ENCODE measurements at places on chromosomes 13 and 19.

DNA sequence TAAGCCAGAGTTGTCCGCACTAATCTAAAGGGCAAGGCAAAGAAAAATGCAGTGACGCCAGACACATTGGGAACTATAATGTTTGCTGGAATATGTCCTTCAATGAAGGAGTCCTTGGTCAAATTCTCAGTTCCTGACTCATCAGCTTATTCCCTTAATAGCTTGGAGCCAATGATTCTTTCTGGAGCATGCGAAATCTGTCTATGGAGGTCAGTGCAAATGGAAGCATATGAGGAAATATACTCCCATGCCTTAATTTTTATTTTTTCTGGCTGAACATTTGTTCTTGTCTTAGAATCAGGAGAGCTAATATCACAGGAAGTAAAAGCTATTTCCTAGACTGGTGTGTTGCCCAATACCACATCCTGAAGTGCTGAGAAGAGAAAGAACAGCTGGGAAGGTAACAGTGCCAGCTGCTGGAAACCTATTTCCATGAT is 289.8 kb upstream of the SPRY2 start:
- DNase-seq: no peak

GRCh38 chr13:20702915-20703779 is at the start of gene IL17D:
IL17D (plus strand) TSS chr13:20703699; CDS start chr13:20704002, 303 bp downstream.
- peak; percentile 49 for DNase-seq

DNA sequence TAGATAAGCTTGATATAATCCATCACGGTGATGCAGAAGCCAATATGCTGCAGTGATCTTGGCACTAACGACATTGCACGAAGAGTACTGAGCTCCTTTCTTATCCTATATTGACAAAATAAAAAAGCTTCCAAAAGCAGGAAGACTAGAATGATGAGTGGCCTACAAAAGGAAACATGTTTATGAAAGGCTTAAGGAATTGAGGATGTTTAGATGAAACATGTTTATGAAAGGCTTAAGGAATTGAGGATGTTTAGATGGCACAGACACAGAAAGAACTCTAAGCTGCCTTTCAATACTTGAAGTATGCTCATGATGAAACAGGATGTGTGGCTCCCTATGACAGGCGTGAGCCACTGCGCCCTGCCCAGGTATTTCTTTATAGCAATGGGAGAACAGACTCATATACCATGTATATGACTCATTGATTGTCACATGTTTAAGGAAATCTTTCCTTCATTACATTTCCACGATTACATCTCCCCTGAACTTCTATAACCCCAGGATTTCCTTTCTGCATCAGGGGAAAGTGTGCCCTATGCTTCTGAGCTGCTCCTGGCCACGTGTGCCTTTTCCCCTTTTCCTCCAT is 690.8 kb upstream of the ARGLU1 start:
- DNase-seq: no peak

- no peak for DNase-seq
Observed at GRCh38 chr19:38273499-38273898, 9.1 kb downstream of the SPINT2 start.

DNA sequence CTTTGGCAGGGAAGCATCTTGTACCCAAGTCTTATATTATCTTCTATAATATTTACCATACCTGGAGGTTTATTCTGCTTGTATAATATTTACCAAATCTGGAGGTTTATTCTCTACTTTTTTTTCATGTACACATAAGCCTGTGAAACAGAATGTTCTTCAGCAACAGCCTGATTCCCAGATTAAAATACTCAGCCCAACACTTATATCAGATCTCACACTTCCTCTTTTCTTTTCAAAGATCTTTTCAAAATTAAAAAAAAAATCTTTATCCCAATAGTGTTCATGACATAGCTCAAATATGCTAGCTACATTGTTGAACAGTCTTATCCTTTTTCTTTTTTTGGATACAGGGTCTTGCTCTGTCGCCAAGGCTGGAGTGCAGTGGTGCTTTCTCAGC is 300.7 kb downstream of the LMO7 start:
- no peak for DNase-seq

DNA sequence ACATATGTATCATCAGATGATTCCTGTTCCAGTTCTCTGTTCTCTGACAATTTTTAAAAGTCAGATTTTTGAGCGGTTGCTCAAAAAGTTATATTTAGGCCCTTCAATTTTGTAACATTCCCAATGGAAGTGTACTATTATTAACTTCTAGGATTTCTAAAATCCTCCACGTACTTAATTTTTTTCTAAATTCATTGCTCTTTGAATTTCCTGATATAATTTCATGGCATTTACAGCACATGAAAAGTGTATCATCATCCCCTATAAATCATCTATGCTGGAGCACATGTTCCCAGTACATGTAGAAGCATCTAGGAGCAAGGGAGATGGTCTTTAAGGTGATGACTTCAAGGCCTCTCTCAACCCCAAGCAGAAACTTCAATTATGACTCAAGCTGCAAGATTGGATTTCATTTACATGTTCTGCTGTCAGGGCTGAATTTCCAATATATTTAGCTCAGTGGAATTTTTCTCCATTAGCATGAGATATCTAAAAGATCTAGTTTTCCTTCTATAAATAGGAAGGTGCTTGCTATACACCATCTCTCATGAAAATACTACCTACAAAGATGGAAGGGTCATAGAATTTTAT is 392.8 kb upstream of the MIR17HG start:
- DNase-seq: no peak

- no peak for DNase-seq
Observed at GRCh38 chr13:79673310-79673992, 192.5 kb downstream of the NDFIP2 start.

DNA sequence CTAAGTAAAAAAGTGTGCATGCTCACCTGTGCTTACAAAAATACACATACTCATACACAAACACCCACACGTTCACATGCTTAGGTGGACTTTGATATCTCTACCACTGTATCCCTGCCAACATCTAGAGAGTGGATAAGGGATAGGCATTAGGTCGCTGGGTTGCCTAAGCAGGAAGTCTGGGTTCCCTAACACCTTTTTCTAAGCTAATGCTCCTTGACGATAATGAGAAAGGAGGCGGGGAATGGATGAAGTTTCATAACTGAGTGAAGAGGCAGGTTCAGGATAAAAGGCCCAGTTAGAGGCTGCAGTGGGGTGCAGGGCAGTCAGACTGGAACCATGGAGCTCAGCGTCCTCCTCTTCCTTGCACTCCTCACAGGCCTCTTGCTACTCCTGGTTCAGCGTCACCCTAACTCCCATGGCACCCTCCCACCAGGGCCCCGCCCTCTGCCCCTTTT is 41.9 kb upstream of the CYP2A7 start:
- DNase-seq: no peak

DNA sequence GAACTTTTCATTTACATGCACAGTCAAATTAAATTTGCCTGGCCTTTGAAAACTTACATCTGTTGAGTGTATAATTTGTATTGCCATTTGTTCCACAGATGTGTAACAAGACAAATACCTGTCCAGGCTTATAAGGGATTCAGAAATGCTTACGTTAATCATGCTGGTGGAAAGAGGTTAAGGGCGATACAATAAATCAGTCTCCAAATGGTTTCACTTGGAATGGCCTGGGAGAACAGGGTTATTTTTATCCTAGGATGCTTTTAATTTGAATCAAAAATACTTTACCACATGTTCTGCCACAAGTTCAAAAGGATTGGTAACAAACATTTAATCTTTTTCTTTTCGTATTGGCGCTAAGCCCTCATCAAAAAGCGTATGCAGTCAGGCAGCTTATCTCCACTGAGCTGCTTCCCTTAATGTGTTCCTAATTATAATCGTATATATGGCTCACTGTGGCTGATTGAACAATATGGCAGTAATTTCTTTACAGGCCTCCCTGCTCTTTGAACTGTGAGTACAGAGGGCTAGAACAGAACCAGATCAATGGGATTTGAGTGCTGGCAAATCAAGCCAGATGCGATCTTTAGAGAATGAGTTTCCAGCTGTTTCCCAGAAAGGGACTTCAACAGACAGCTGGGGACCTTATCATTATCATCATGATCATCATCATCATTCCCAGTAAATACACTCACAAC is 425.7 kb downstream of the SPRY2 start:
- DNase-seq: no peak

GRCh38 chr19:17824339-17824738 is 3.0 kb upstream of the INSL3 start:
- DNase-seq: no peak

GRCh38 chr13:95388420-95389079 is 87.3 kb upstream of the ABCC4 start:
- no peak for DNase-seq

GRCh38 chr19:3669082-3669946 is 31.0 kb downstream of the PIP5K1C start:
- no peak for DNase-seq

GRCh38 chr19:10195199-10195519 is 406 bp upstream of the DNMT1 start:
- DNase-seq: peak; percentile 20

DNA sequence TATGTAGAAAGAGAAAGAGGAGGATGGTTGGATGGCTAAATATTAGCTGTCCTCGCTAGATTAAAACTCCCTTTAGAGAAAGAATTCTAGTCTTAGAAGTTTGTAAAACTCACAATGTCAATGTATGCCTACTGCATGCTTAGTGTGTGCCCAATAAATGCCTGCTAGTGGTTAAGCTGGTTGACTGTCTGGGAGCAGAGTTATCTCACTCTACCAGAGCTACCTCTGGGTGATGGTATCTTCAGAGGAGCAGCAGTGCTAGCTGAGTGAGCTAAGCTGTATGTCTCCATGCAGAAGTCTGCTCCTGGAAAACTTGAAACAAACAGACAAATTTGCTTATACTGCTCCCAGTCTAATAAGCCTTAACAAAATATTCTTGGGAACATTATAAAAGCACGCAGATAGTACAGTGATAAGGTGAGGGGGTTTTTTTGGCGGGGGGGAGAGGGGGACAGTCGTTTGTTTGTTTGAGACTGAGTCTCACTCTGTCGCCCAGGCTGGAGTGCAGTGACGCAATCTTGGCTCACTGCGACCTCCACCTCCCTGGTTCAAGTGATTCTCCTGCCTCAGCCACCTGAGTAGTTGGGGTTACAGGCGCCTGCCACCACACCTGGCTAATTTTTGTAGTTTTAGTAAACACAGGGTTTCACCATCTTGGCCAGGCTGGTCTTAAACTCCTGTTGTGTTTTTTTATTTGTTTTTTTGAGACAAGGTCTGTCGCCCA is 202.8 kb upstream of the TSC22D1 start:
- DNase-seq: no peak

All from stimulated activated CD4-positive, alpha-beta T cell treated with anti-CD3 and anti-CD28 coated beads, Interleukin-2, amount 100 ng/mL, for 24 hours (primary cell).